Thyroid gland (tissue), 4 donors: ENCODE measurements at places on chromosomes 3 and 15. TPM values are rescaled to one million over a fixed set of nuclear protein-coding genes. Genes with fewer than 3 reads are reported as not detected.

The MESP2 gene
- not detected for total RNA-seq

The ENTPD3 gene
- total RNA-seq = 4.2 TPM

- no peaks in the 10 kb centered on the region for H3K36me3 ChIP-seq
- H3K27ac ChIP-seq = no peak overlapping the region
- no peak for DNase-seq
- no peak overlapping the region for H3K4me3 ChIP-seq
- H3K4me1 ChIP-seq = no peaks in the 10 kb centered on the region
- no peaks in the 10 kb centered on the region for H3K27me3 ChIP-seq
These were observed 272.9 kb downstream of the TBC1D5 start for GRCh38 chr3:17469520-17469919.

DNA sequence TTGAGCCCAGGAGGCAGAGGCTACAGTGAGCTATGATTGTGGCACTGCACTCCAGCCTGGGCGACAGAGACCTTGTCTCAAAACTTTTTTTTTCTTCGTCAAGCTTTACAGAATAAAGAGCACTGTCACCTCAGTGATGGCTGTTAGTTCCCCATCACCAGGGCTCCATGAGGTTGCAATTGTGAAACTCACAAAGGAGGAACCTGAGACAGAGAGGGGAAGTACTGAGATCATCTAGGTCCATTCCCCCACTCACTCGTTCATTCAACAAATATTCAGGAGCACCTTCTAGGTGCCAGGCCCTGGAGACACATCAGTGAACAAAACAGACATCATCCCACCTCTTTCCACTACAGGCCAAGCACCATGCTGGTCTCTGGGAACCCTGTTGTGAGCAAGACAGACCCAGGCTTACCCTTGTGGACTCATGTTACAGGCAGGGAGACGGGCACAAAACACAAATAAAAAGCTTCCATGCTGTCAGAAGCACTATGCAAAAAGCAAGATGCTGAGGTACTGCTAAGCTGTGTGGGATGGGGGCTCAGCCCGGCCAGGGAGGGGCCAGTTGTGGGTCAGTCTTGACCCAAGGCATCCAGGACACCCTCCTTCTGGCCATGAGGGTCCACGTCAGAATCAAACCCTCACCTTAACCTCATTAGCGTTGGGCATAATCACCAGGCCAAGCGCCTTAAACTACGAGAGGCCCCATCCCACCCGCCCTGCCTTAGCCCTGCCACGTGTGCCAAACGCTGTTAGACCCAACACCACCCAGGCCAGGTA lies 2.1 kb upstream of the RHO start:
- H3K4me1 ChIP-seq = no peaks in the 10 kb centered on the region
- no peak overlapping the region for H3K4me3 ChIP-seq
- no peak for DNase-seq
- H3K27ac ChIP-seq = no peak overlapping the region
- no peaks in the 10 kb centered on the region for H3K36me3 ChIP-seq

DNA sequence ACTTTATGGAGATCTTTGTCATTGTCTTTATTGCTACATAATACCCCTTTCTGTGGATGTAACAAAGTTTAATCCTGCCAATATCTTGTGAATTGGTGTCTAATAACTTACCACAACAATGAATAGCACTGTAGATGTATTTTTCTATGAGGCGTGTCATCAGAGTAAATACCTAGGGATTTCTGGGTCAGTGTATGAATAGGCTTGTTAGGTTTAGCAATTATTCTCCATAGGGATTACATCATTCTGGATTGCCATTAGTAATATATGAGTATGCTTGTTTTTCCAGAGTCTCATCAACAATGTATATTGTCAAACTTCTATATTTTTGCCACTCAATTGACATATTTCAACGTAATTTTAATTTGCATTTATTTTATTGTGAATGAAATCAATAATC lies 67.9 kb downstream of the UNC13C start:
- no peaks in the 10 kb centered on the region for H3K27me3 ChIP-seq
- DNase-seq = no peak
- H3K27ac ChIP-seq = no peak overlapping the region

GRCh38 chr15:92904722-92905571 lies 4.8 kb downstream of the CHD2 start:
- H3K4me1 ChIP-seq = peaks cover 51% of the 10 kb centered on the region
- H3K27me3 ChIP-seq = no peaks in the 10 kb centered on the region
- H3K27ac ChIP-seq = peak overlapping the region; percentile 93
- peak overlapping the region; percentile 7 for H3K4me3 ChIP-seq
- H3K36me3 ChIP-seq = no peaks in the 10 kb centered on the region

DNA sequence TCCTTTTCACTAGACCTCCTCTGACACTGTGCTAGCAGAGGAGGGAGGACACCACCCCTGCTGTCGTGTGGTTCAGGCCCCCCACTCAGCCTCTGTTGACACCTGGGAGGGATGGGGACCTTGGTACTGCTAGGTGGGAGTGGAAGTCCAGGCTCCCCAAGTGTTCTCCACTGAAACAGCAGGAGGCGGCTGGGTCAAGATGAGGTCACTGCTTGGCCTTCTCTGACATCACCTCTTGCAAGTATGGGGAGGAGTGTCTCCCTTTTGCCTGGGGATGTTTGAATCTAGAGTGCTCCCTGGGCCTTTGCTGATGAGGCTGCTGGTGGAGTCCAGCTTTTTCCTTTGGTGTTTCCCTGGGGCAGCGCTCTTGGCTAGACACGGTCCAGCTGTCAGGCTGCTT lies 101.5 kb downstream of the CHRNA7 start:
- no peak overlapping the region for H3K27ac ChIP-seq
- DNase-seq = no peak
- no peaks in the 10 kb centered on the region for H3K36me3 ChIP-seq
- no peaks in the 10 kb centered on the region for H3K27me3 ChIP-seq
- H3K4me3 ChIP-seq = no peak overlapping the region

DNA sequence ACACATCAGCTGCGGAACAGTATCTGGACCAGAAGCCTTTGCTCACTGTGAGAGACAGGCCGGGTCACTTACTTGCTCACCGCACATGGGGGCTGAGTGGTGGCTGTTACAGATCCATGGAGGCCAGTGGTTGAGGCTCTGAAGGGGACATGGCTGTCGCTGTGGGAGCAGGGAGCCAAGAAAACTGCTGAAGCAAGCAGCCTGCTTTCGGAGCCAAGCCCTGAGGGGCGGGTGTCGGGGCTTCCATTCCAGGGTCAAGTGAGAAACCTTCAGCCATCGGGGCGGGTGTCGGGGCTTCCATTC lies 42.3 kb upstream of the ADAMTS17 start:
- no peak overlapping the region for H3K27ac ChIP-seq
- no peaks in the 10 kb centered on the region for H3K4me1 ChIP-seq
- H3K4me3 ChIP-seq = no peak overlapping the region
- H3K27me3 ChIP-seq = no peaks in the 10 kb centered on the region

DNA sequence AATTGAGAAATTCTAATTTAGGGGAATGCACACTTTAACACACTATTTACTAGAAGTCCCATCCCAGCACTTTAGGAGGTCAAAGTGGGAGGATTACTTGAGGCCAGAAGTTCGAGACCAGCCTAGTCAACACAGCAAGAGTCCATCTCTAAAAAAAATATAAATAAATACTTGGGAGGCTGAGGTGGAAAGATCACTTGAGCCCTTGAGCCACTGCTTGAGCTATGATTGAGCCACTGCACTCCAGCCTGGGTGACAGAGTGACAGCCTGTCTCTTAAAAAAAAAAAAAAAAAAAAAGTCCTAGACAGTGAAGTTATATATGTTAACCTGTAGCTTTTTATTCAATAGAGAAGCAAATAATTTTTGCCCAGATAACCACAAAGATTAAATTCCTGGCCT lies 69.2 kb downstream of the DLG1 start:
- peaks cover 55% of the 10 kb centered on the region for H3K4me1 ChIP-seq
- no peak for DNase-seq
- H3K27me3 ChIP-seq = no peaks in the 10 kb centered on the region
- H3K27ac ChIP-seq = no peak overlapping the region
